H4 (cell line): ENCODE measurements at places on chromosomes 6 and 20. TPM values are rescaled to one million over a fixed set of nuclear protein-coding genes. Genes with fewer than 3 reads are reported as not detected.

- no peak for DNase-seq
Observed at GRCh38 chr6:44659726-44660125, 272.2 kb downstream of the CDC5L start.

LST1 gene
- total RNA-seq, result not detected in 2 replicates

DNA sequence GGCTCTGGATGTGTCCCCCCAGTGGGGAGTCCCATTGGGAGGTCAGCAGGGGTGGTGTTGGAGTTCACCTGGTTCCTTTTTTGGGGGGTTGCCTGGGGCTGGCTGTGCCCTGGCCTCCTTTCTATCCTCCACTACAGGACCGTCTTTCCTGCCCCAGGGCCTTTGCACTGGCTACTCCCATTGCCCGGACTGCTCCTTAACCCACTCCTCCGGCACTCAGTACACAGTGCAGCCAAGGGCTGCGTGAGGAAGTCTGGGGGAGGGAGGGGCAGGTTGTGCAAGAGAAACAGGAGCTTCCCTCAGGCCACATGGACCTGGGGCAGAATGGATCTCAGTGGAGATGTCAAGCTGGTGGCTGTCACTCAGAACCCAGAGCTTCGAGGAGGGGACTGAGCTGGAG lies 429.3 kb upstream of the SULF2 start:
- DNase-seq, result no peak

DEFB124 gene
- total RNA-seq, result not detected in 2 replicates

GRCh38 chr20:62219101-62219991 lies 732 bp downstream of the HRH3 start:
- no peak for DNase-seq

RUNX2 gene
- total RNA-seq, result 18.3 and 37.7 TPM in 2 replicates

GRCh38 chr6:139473231-139473701 lies 98.8 kb upstream of the CITED2 start:
- DNase-seq, result no peak

GRCh38 chr6:45272626-45273025 lies 55.5 kb upstream of the RUNX2 start:
- DNase-seq, result no peak

DNA sequence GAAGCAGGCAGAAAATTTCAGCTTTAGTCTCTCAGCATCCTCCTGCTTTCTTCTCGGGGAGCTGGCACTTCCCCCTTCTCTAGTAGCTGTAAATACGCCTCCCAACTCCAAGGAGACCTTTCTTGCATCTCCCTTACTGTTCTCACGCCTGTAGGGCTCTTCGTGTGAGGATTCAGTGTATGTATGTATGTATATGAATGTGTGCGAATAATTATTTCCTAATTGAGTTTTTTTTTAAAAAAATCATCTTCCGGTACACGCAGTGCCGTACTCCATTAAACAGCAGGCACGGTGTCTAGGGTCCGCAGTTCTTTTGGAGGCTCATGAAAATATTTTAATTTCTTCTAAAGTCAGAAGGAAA lies 85.4 kb downstream of the HFE start:
- no peak for DNase-seq

TNFRSF6B gene
- total RNA-seq, result 0.10 and 0.39 TPM in 2 replicates

DNA sequence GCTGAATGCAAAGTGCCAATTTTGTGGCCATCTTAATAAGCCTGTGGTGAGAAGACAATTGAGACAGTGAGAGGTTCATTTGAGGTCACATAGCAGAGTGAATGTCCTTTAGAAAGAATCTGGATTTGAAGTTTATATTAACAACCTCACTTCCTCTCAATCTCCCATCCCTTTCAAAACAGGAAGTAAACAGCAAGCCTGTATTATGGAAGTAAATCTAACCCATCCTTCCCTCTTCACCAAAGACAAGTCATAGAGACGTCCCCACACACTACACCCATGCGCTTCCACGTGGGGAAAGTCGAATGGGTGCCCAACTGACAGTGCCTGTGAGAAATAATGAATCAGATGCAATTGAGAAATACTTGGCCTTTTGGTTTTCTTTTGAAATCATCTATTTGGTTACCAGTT lies 28.8 kb upstream of the CCND3 start:
- DNase-seq, result peak; percentile 62
